Esophagus squamous epithelium (tissue), 5 donors: ENCODE measurements at places on chromosomes 2 and 18. TPM values are rescaled to one million over a fixed set of nuclear protein-coding genes. Genes with fewer than 3 reads are reported as not detected.

DNA sequence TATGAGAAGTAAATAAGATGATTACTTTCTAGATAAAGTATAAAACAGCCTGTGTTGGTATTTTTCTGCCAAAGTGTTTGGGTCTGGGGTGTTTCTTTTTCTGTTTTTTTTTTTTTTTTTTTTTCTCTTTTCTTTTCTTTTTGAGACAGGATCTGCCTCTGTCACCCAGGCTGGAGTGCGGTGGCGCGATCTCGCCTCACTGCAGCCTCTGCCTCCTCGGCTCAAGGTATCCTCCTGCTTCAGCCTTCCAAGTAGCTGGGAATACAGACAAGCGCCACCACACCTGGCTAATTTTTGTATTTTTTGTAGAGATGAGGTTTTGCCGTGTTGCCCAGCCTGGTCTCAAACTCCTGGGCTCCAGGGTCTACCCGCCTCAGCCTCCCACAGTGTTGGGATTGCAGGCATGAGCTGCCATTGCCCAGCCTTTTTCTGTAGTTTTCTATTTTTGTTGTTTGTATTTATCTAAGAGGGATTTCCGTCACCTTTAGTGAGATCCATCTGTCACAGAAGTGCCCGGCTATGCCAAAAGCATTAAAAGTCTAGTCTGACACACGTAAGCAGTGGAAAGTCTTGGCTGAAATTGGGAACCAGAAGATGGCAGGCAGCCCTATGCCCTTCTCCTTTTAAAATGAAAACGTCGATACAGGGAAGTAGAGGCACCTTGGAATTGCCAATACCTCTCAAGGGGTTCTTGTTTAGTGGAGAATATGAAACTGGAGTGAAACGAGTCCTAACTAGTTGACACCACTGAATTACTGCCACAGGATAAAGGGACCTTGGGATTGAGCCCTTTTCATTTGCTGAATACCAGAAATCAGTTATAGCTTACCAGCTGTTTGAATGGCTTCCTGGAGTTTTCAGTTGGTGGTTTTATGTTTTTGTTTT is 14.0 kb downstream of the UGP2 start:
- DNase-seq = no peak

GRCh38 chr2:109549016-109549590 is 64.7 kb downstream of the SEPTIN10 start:
- no peak for DNase-seq

DNA sequence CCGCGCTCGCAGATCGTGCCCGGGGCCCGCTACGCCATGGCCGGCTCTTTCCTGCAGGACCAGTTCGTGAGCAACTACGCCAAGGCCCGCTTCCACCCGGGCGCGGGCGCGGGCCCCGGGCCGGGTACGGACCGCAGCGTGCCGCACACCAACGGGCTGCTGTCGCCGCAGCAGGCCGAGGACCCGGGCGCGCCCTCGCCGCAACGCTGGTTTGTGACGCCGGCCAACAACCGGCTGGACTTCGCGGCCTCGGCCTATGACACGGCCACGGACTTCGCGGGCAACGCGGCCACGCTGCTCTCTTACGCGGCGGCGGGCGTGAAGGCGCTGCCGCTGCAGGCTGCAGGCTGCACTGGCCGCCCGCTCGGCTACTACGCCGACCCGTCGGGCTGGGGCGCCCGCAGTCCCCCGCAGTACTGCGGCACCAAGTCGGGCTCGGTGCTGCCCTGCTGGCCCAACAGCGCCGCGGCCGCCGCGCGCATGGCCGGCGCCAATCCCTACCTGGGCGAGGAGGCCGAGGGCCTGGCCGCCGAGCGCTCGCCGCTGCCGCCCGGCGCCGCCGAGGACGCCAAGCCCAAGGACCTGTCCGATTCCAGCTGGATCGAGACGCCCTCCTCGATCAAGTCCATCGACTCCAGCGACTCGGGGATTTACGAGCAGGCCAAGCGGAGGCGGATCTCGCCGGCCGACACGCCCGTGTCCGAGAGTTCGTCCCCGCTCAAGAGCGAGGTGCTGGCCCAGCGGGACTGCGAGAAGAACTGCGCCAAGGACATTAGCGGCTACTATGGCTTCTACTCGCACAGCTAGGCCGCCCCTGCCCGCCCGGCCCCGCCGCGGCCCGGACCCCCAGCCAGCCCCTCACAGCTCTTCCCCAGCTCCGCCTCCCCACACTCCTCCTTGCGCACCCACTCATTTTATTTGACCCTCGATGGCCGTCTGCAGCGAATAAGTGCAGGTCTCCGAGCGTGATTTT is 7.6 kb downstream of the TBR1 start:
- DNase-seq = no peak

GRCh38 chr2:130378898-130379214 is 23.0 kb downstream of the PTPN18 start:
- DNase-seq = no peak

DNA sequence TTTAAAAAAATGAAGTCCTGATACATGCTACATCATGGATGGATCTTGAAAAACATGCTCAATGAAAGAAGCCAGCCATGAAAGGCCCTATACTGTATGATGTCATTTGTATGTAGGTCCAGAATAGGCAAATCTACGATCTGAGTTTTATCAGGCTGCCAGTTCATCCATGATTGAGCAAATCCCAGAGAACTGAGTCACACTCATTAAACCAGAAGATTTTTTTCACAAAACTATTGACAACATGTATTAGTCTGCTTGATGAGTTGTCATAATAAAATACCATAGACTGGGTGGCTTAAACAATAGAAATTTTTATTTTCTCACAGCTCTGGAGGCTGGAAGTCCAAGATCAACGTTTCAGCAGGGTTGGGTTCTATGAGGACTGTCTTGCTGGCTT is 130.7 kb downstream of the MREG start:
- no peak for DNase-seq

GRCh38 chr18:56505971-56506370 is 132.4 kb downstream of the TXNL1 start:
- DNase-seq = no peak

DNA sequence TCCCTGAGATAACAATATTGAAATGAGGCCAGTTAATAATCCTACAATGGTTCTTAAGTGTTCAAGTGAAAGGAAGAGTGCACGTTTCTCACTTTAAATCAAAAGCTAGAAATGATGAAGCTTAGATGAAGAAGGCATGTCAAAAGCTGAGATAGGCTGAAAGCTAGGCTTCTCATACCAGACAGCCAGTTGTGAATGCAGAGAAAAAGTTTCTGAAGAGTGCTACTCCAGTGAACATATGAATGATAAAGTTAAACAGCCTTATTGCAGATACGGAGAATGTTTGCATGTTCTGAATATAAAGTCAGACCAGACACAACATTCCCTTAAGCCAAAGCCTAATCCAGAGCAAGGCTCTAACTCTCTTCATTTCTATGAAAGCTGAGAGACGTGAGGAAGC is 51.4 kb downstream of the EML4 start:
- DNase-seq = no peak

DNA sequence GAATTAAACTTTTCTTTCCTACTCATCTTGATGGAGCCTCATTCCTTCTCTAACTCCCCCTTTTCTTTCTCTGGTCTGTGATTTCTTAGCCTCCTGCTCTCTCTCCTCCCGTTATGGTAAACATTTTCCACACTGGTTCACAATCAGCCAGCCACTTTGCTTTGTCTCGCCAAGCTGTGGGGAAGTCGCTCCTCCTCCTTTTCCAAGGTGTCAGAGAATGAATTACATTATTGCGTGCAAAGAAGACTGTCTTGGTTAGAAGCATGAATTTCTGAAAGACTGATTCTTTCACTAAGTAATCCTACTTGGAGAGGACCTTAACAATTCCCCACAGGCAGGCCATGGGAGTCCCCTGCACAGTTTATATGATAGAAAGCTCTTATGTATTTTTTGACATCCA is 46.1 kb downstream of the RASGRP3 start:
- DNase-seq = no peak

DNA sequence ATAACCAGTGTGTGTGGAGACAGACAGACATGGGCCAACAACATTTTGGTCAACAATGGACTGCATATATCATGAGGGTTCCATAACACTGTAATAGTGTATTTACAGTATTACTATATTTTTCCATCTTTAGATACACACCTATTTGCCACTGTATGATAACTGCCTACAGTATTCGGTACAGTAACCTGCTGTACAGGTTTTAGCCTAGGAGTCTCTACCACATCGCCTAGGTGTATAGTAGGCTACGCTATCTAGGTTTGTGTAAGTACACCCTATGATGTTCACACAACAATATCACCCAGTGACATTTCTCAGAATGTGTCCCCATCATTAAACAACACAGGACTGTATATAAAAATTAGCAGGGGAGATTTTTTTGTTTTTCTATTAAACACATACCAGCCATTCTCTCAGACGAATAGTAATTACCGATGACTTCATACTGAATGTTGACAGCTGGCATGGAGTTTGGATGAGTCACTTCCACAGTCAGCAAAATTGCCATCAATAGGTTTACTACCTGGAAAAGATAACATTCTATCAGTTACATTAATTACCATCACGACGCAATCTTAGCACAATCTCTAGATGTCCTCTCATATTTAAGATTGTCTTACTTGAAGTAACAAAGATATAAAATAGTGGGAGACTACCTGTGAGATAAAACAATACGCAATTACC is 10.8 kb downstream of the LAPTM4A start:
- DNase-seq = no peak

GRCh38 chr2:236041616-236042015 is 126.6 kb downstream of the GBX2 start:
- DNase-seq = no peak

- no peak for DNase-seq
Measured at GRCh38 chr18:57223144-57223870, 76.4 kb downstream of the BOD1L2 start.

GRCh38 chr2:50551868-50552267 is 480.1 kb downstream of the NRXN1 start:
- DNase-seq = no peak

DNA sequence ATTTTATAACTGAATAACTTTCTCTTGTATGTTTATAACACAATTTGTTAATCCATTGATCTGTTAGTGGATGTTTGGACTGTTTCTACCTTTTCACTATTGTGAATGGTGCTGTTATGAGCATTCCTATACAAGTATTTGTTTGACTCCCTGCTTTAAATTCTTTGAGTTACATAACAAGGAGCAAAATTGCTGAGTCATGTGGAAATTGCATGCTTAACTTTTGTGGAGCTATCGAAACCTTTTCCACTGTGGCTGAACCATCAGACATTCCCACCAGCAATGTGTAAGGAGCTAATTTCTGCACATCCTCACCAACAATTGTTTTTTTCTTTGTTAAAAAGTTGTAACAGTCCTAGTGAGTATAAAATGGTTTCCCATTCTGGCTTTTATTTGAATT is 415.5 kb downstream of the CBLN2 start:
- no peak for DNase-seq

- no peak for DNase-seq
Measured at GRCh38 chr18:681985-682384, 24.5 kb downstream of the TYMS start.

DNA sequence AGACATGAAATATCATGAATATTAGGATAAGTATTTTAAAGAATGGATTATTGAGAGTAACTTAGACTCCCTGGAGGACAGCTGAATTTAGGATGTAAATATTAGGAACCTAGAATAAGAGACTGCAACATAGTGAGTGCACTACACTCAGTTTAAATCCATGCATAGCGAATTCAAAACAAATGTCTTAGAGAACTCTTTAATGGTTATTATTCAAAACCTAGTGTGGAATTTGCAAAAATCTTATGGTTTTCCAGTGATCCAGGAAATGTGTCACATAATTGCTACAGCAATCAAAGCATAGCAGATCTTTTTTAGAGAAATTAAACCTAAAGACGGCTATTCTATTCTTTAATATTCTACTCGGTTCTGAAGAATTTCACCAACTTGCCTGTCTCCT is 239.0 kb downstream of the TMX3 start:
- DNase-seq = no peak

- DNase-seq = no peak
Measured at GRCh38 chr2:6986912-6987361, 69.7 kb downstream of the RNF144A start.

DNA sequence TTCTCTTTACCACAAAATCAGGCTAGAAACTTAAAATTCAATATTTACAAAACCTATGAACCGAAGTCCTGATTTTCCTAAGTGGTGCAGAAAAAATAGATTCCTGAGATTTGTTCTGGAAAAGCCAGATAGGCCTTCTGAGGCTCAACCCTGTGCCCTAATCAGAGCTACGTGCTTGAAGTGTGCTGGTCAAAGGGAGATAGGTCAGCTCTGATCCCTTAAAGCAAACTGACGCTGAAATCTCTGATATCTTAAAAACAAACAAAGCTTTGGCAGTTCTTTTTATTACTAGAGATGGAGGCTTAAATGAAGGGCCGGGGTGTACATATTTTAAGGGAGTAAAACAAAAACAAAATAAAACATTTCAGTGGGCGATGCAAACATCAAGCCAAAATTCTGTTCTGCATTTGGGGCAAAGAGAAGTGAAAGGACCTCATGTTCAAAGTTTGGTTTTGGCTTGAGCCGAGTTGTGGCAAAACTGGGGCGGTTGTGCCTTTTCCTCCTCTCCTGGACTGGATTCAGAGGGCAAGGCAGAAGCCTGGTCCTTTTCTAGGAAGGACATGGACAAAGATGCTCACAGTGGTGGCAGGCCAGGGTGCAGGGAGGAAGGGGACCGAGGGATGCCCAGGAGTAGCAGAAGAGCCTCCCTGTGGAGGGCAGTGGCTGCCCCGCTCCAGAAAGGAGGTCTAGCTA is 295.0 kb downstream of the CDCA7 start:
- DNase-seq = no peak

DNA sequence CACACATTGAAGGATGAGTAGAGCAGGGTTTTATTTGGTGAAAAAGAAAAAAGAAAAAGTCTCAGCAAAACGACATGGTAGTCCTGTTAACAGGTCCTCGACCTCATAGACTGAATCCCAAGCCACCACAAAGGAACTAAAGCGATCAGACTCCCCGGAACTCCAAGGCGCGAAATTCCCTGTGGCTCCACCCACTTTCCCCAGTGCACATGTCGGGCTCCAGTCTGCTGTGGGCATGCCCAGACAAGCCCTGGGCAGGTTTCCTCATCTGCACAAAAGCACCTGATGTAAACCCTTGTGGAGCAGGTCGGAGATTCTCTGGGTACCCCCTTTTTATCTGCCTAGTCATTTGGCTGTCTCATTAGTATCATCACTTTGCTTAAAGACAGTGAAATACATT is 170.7 kb upstream of the FSIP2 start:
- no peak for DNase-seq

DNA sequence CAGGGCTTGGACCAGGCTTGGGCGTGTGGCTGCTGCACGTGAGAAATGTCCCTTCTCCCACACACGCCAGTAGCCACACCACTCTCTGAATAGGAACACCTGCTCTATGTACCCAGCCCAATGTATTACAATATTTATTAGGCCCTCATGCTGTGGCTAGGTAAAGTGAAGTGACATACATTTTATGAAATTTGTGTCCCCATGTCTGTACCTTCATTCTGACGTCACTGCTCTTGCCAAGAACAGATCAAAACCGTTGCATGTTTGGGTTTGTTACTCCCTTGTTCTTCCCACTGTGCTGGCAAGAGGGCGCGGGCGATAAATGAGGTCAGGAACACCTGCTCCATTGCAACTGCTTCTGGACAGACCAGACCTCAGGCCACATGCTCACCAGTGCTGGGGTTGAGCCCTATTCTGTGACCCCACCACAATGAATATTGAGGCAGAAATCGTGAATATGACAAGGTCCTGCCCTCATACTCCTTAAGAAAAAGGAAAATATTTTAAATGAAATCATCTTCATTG is 436.4 kb upstream of the SALL3 start:
- no peak for DNase-seq

AQP12B gene
- not detected for total RNA-seq

IL36A gene
- 164 TPM for total RNA-seq

ATP6V1B1 gene
- not detected for total RNA-seq

PRKAG3 gene
- total RNA-seq = not detected

PID1 gene
- total RNA-seq = 12.5 TPM

CCDC148 gene
- total RNA-seq = 0.31 TPM

FSHR gene
- total RNA-seq = not detected

CLEC4F gene
- total RNA-seq = not detected
